Right ventricle myocardium superior (tissue), 1 donor: ENCODE measurements at places on chromosomes 3 and 15. TPM values are rescaled to one million over a fixed set of nuclear protein-coding genes. Genes with fewer than 3 reads are reported as not detected.

DNA sequence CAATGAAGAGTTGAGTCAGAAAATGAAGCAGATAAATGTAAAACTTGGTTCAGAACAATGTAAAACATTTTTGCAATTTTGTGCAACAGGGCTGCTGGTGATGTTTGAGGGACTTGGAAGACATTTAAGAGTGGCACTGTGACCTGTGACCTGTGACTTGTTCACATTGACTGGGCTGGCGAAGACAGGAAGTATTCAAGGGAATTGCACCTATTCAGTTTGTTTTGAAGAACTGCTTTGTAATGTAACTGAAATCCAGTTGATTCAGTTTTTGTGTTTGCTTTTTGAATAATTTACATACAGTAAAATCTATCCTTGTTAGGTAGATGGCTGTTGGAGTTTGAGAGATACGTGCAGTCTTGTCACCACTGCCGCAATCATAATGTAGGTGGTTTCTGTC lies 35.4 kb downstream of the MCTP2 start:
- DNase-seq: no peak

DNA sequence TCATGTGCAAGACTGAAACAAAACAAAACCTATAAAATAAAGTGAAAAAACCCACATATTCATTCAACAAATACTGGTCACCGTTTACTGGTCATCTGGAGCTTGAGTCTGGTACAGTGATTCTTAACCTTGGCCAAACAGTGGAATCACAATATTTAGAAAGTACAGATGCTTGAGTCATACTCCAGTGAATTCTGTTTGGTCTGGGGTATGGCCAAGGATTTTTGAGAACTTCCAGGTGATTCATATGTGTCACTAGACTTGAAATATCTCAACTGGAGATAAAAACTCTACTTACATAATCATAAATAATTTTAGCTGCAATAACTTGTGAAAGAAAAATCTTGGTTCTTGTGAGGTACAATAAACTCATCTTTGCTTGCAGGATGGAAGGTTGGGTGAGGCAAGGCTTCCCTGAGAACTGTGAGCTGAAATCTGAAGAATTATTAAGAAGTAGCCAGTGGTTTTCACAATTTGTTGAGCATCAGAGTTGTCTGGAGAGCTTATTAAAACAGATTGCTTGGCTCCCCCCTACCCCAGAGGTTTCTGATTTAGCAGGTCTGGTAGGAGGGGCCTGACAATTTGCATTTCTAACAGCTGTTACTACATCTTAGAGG lies 9.6 kb downstream of the NEK11 start:
- DNase-seq: no peak

DNA sequence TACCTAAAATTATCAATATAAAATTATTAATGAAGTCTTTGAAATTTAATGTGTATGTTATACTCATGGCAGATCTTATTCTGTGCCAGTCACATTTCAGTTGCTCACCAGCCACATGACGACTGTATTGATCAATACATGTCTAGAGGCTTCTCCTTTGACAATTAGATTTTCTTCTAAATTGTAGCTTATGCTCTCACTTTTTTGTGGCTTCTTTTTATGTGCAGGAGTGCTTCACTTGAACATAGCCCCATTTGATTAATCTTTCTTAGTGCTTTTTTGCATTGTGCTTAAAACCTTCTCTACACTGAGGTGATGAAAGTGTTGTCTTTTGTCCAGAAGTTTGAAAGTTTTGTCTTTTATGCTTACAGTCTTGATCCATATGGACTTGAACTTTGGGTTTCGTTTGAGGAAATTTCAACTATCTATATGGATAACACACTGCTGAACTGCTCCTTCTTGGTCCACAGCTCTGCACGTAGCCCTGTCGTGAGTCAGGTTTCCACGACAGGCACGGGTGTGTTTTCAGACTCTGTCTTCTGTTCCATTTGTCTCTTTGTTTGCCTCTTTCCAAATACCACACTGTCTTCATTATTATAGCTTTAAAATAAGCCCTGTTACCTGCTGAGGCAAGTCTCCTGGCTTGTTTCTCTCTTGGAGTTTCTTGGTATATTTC lies 393.9 kb upstream of the CFAP20DC start:
- no peak for DNase-seq

Gene ATG3
- total RNA-seq: 37.6 TPM

DNA sequence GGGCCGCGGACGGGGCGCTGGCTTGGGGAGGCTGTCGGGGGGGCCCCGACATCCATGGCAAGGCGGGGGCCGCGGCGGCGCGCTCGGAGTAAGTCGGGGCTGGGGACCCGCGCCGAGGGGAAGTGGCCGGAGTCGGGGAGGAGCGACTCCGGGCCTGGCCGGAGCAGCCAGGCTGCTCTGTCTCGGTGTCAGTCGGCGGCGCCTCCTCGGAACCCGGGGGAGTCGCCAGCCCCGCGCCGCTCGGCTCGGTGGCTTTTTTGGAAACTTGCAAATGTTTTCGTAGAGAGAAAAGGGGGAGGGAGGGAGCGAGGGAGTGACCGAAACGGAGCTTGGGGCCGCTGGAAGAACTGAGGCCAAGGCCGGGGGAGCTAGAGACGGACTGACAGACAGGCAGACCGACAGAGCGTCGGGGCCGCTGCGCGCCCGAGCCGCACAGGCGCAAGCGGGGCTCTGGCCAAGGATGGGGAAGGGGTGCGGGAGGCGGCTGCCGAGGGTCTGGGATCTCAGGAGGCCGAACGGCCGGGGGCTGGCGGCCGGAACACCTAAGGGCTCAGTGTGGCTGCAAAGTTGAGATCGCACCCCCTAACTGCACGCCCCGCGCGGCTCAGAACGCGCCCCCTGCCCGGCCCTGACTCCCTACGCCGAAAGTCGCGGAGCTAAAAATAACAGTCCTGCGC lies 5.0 kb downstream of the PTH1R start:
- DNase-seq: no peak

DNA sequence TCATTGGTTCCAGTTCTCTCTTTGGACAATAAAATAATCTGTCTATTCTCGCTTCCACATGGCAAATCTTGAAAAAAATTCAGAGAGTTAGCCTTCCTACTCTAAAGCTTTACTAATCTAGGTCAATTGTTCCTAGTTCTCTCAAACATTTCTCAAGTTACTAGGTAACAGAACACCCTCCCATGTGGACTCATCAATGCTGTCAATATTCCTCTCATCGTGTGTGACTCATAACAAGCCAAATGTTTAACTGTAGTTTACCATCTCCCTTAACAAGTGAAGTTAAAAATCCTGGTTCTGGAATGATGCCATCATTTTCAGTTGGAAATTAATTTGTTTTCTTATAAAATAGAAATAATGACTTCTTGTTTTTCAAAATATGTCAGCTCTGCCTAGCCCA lies 438.6 kb downstream of the ROBO1 start:
- DNase-seq: no peak
